ENCODE measurements at places on chromosomes 2 and 18.

DNA sequence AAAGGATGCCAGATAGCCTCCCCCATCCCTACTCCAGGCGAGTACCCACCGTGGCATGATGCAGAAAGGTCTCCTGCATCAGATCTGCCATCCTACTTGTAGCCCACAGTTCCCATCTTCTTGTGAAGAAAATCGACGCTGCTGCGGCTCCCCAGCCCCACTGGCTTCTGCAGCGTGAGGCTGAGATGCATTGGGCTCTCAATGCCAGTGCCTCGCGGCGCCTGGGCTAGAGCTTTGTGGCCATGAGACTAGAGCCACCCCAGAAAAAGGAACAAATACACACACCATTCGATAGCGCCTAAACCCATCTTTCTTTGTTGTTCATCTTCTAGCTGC lies 2.8 kb downstream of the NOL4 start:
- no peak for DNase-seq

GRCh38 chr2:96102596-96103186 lies 13.7 kb downstream of the ADRA2B start:
- DNase-seq: no peak

- no peak for DNase-seq
These were observed 443.5 kb upstream of the SLC14A2 start for GRCh38 chr18:45171679-45172191.

- DNase-seq: no peak
These were observed 311.1 kb downstream of the TXNL1 start for GRCh38 chr18:56327191-56327885.

DNA sequence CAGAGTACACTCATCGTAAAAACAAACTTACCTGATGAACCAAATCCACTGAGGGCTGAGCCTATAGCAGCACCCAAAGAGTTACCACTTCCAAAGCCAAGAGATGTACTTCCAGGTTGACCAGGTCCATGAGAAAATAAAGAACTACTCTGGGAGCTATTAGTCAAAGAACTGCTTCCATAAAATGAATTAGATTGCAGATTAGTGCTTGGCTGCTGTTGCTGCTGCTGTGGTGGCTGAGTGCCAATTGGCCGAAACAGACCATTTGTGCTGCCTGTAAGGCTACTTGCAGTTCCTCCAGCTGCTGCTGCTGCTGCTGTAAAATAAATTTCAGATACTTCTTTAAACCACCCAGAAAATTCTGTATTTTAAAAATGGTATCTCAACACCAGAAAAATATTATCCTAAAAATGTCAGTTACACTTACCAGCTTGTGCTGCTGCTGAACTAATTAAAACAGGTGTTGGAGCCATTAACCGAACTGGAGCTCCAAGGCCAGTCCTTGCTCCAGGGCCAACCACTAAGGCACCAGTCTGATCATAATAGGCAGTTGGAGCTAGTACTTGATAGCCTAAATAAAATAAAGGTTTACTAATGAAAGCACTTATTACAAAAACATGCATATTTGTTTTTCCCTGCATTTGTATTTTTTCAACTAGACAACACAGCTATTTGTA lies 58.1 kb upstream of the SDC1 start:
- no peak for DNase-seq
